ENCODE measurements at places on chromosomes 16 and 17.
A peak's percentile ranks its signal among the peaks of the same experiment; 100 is the strongest.

DNA sequence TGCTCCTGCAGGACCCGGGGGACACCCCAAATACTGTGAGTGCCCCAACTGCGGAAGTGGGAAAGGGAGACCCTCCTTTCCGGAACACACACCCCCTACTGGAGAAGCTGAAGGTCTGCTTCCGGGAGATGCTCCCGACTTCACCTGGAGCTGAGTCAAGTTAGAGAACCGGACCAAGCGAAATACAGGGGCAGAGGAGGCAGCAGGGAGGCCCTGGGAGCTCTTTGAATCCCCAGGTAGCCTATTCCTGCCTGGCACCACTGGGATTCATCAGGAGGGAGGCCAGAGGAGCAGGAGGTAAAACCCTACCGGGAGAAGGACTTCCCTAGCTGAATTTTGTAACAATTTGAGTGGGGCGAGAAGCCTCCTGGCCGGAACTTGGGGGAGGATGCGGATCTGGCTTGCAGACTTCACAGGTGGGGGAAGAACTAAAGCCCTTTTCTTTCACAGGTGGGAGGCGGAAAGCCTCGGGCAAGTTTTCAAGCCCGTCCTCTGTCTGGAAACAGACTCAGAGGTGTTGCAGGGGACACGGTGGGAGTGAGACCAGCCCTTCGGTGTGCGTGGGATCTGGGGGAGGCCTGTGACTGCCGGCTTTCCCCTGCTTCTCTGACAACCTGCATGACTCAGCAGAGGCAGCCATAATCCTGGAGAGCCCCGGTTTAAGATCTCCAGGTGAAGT, 22.4 kb upstream of the TEKT1 start:
- no peak overlapping the region for H3K27ac ChIP-seq
- peaks cover 5% of the 10 kb centered on the region for H3K4me1 ChIP-seq
- H3K27me3 ChIP-seq = no peaks in the 10 kb centered on the region
- no peak for DNase-seq
- no peak overlapping the region for H3K4me3 ChIP-seq
- H3K36me3 ChIP-seq = no peaks in the 10 kb centered on the region

- DNase-seq = no peak
- peaks cover 4% of the 10 kb centered on the region for H3K36me3 ChIP-seq
- no peak overlapping the region for H3K4me3 ChIP-seq
- no peaks in the 10 kb centered on the region for H3K27me3 ChIP-seq
- peaks cover 27% of the 10 kb centered on the region for H3K4me1 ChIP-seq
Observed at GRCh38 chr16:85416228-85417109, 196.7 kb upstream of the GSE1 start.

DNA sequence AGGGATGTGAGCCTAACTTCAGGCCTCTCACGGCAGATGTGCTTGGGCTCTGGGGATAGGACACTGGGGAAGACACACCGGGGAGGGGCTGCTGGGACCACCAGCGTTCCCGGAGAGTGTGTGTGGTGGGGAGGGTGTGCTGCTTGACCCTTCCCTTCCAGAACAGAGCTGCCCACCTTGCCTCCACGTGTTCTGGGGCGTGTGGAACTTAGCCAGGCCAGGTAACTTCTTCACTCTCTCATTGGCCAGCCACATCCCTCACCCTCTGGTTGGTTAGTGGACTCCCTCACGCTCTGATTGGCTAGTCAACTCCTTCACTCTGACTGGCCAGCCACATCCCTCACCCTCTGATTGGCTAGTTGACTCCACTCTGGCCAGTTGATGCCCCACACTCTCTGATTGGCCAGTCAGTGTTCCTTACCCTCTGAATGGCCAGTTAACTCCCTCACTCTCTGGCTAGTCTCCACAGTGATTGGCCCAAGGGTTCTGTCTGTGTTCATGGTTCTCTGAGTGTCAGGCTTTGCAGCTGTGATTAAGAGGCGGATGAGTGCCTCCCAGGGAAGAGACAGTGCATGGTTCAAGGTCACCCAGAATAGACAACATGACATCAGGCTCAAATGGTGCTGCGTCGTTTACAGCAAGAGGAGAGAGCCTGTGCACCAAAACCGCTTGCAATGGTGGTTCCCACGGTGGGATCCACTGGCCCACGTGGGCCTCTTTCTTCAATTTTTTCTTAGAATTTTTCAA, 10.0 kb downstream of the TMEM235 start:
- H3K4me1 ChIP-seq = peaks cover 23% of the 10 kb centered on the region
- no peaks in the 10 kb centered on the region for H3K27me3 ChIP-seq
- no peak for DNase-seq
- no peak overlapping the region for H3K27ac ChIP-seq

- H3K27ac ChIP-seq = no peak overlapping the region
- no peaks in the 10 kb centered on the region for H3K36me3 ChIP-seq
- no peak overlapping the region for H3K4me3 ChIP-seq
- H3K4me1 ChIP-seq = no peaks in the 10 kb centered on the region
- no peak for DNase-seq
- no peaks in the 10 kb centered on the region for H3K27me3 ChIP-seq
Observed at GRCh38 chr16:69239851-69240250, 52.9 kb downstream of the SNTB2 start.

- no peak overlapping the region for H3K4me3 ChIP-seq
- no peak overlapping the region for H3K27ac ChIP-seq
- no peaks in the 10 kb centered on the region for H3K27me3 ChIP-seq
- H3K4me1 ChIP-seq = no peaks in the 10 kb centered on the region
- DNase-seq = no peak
Observed at GRCh38 chr16:48560692-48561091, 49.3 kb downstream of the N4BP1 start.

DNA sequence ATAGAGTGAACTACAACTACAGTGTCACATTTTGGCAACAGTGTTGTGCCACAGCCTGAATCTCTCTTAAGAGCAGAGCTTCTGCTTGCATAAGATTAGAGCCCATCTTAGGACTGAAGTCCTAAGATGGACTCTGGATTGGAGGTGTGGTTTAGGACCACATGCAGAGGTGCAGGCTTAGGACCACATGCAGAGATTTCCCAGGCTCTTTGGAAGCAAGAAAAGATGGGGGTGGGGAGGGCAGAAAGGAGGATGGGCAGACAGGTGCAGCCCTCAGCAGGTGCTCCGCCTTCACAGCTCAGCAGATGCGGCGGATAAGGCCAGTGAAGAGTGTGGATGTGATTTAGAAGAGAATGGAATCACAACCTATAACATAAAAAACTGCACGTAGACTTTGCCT, 128.7 kb downstream of the TANGO6 start:
- no peaks in the 10 kb centered on the region for H3K27me3 ChIP-seq
- no peak overlapping the region for H3K4me3 ChIP-seq
- H3K4me1 ChIP-seq = no peaks in the 10 kb centered on the region
- peaks cover 17% of the 10 kb centered on the region for H3K36me3 ChIP-seq
- no peak overlapping the region for H3K27ac ChIP-seq

DNA sequence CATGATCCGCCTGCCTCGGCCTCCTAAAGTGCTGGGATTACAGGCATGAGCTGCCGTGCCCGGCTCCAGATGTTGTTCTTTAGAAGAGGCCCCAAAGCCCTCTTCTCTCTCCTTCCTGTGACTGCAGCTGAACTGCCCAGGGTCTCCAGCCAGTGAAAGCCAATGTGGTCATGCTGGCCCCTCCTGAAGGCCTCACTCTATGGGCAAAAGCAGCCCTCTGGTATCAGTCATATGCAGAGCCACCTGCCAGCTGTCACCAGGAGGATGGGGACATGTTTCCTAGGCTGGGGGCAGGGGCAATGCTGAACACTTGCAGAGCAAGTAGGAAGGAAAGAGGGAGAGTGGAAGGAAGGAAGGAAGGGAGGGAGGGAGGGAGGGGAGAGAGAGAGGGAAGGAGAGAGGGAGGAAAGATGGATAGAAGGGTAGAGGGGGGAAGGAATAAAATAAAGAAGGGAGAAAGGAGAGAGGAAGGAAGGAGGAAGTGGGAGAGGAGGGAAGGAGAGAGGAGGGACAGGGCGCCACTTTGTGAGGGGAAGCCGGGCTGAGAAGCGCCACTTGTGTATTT, 36.0 kb downstream of the SOCS3 start:
- H3K36me3 ChIP-seq = no peaks in the 10 kb centered on the region
- peak overlapping the region; percentile 18 for H3K4me3 ChIP-seq
- peaks cover 34% of the 10 kb centered on the region for H3K4me1 ChIP-seq
- H3K27ac ChIP-seq = peak overlapping the region; percentile 95

- no peak overlapping the region for H3K4me3 ChIP-seq
- peak; percentile 74 for DNase-seq
- H3K4me1 ChIP-seq = peaks cover 5% of the 10 kb centered on the region
- H3K27ac ChIP-seq = no peak overlapping the region
Observed at GRCh38 chr17:66673668-66674276, 161.1 kb upstream of the CACNG5 start.

DNA sequence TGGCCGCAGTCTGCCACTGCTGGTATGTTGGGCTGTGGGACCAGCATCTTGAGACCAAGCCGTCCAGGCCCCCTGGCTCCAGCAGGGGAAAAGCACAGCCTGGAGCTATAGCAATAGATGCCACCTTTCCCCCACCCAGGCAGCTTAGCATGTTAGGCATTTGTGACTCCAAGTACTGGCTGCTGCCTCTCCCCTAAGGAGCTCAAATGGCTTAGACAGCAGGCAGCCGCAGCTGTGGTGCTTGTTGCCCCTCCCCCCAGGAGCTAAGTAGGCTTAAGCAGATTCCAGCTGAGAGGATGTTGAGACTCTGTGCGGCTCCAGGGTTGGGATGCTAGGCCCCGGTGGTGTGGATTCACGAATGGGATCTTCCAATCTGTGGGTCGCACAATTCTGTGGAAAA, 88.8 kb upstream of the ANKFN1 start:
- H3K4me1 ChIP-seq = no peaks in the 10 kb centered on the region
- DNase-seq = no peak
- no peaks in the 10 kb centered on the region for H3K27me3 ChIP-seq
- no peak overlapping the region for H3K4me3 ChIP-seq

GRCh38 chr16:20911361-20911760, 10.8 kb downstream of the LYRM1 start:
- H3K4me3 ChIP-seq = no peak overlapping the region
- H3K27ac ChIP-seq = no peak overlapping the region
- H3K27me3 ChIP-seq = no peaks in the 10 kb centered on the region
- no peak for DNase-seq
- H3K4me1 ChIP-seq = no peaks in the 10 kb centered on the region
- peaks cover 5% of the 10 kb centered on the region for H3K36me3 ChIP-seq

GRCh38 chr16:82699711-82700495, 73.1 kb downstream of the CDH13 start:
- H3K36me3 ChIP-seq = no peaks in the 10 kb centered on the region
- no peak overlapping the region for H3K27ac ChIP-seq
- no peak for DNase-seq
- H3K4me1 ChIP-seq = peaks cover 6% of the 10 kb centered on the region

GRCh38 chr16:3698941-3699340, 18.4 kb downstream of the TRAP1 start:
- H3K36me3 ChIP-seq = peaks cover 11% of the 10 kb centered on the region
- H3K4me3 ChIP-seq = no peak overlapping the region
- no peaks in the 10 kb centered on the region for H3K4me1 ChIP-seq
- no peaks in the 10 kb centered on the region for H3K27me3 ChIP-seq
- H3K27ac ChIP-seq = no peak overlapping the region

DNA sequence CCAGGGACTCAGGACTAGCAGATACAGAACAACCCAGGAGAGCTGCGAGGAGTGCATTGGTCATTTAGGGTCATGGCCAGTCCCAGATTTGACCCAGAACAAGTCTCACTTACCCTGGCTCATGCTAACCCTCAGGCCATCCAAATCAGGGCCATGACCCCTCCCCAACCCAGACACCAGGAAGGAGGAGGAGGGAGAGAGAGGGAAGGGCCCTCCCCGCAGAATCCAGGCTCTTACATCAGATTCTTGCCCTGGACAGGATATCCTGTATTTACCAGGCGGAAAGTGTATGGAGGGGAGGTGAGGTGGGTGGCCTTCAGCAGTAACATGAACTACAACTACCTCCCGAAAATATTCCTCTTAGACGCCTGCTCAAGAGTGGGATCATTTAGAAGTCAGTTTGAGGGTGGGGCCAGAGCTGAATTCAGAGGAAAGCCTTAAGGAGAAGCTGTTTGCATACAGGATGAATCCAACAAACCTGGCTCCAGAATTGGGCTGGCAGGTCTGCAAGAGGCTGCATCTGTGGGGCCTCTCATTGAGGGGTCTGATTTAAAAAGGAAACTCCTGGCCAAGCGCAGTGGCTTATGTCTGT, 2.1 kb downstream of the VAT1 start:
- peaks cover 61% of the 10 kb centered on the region for H3K4me1 ChIP-seq
- peak overlapping the region; percentile 88 for H3K4me3 ChIP-seq
- no peaks in the 10 kb centered on the region for H3K27me3 ChIP-seq
- H3K36me3 ChIP-seq = peaks cover 32% of the 10 kb centered on the region

GRCh38 chr16:86479419-86479818, 30.9 kb upstream of the FOXF1 start:
- no peaks in the 10 kb centered on the region for H3K36me3 ChIP-seq
- H3K4me3 ChIP-seq = no peak overlapping the region
- peaks cover 7% of the 10 kb centered on the region for H3K4me1 ChIP-seq
- H3K27ac ChIP-seq = no peak overlapping the region
- peaks cover 12% of the 10 kb centered on the region for H3K27me3 ChIP-seq

GRCh38 chr16:49022351-49022963, 259.2 kb downstream of the CBLN1 start:
- H3K36me3 ChIP-seq = no peaks in the 10 kb centered on the region
- H3K27me3 ChIP-seq = peaks cover 2% of the 10 kb centered on the region
- H3K4me3 ChIP-seq = no peak overlapping the region
- no peak overlapping the region for H3K27ac ChIP-seq

DNA sequence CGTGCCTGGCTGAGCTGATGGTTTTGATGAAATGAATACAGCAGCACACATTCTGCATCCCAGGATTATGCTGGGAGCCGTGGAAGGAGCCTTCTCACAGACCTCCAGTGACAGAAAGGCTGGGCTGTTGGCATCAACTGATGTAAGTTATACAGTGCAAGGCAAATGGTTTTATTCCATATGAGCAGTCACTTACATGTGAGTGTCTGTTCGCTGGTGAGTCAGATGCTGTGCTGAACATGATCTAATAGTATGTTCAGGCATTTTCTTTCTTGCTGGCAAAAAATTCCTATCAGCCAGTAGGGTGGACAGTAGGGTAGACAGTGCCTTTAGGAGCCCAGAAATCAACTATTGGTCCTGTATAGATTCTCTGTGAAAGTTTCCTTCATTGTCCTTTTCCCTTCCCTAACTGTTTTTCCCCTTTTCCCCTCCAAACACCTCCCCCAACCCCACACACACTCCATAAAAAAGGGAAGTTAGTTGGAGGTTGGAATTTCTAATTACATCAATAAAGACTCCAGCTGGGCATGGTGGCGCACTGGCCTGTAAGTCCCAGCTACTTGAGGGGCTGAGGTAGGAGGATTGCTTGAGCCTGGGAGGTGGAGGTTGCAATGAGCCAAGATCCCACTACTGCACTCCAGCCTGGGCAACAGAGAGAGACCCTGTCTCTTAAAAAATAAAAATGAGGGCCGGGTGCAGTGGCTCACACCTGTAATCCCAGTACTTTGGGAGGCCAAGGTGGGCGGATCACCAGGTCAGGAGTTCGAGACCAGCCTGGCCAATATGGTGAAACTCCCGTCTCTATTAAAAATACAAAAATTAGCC, 36.2 kb downstream of the LDHD start:
- no peak overlapping the region for H3K27ac ChIP-seq
- H3K4me3 ChIP-seq = no peak overlapping the region
- DNase-seq = no peak
- peaks cover 5% of the 10 kb centered on the region for H3K4me1 ChIP-seq
- H3K36me3 ChIP-seq = peaks cover 2% of the 10 kb centered on the region
- no peaks in the 10 kb centered on the region for H3K27me3 ChIP-seq

GRCh38 chr16:30843501-30843900, 50.4 kb downstream of the BCL7C start:
- DNase-seq = no peak
- no peaks in the 10 kb centered on the region for H3K27me3 ChIP-seq
- H3K36me3 ChIP-seq = no peaks in the 10 kb centered on the region
- no peak overlapping the region for H3K27ac ChIP-seq
- no peak overlapping the region for H3K4me3 ChIP-seq

GRCh38 chr17:41972571-41973407, 6.2 kb downstream of the CNP start:
- H3K27ac ChIP-seq = peak overlapping the region; percentile 18
- H3K27me3 ChIP-seq = no peaks in the 10 kb centered on the region
- H3K4me1 ChIP-seq = peaks cover 65% of the 10 kb centered on the region
- no peak for DNase-seq
- H3K4me3 ChIP-seq = peak overlapping the region; percentile 6
